ENCODE measurements at places on chromosomes 7 and 10.

DNA sequence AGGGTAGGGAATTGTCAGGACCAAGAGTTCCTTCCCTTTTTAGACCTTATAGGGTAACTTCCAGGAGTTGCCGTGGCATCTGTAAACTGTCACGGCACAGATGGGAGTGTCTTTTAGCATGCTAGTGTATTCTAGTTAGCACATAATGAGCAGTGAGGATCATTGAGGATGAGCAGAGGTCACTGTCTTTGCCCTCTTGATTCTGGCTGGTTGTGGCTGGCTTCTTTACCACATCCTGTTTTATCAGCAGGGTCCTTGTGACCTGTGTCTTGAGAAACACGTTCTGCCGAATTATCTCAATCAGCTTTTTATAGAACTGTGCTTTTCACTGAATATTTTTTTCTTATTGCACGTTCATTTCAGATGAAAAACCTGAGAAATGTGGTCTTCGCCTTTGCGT, 41.5 kb downstream of the MINPP1 start:
- DNase-seq = no peak

DNA sequence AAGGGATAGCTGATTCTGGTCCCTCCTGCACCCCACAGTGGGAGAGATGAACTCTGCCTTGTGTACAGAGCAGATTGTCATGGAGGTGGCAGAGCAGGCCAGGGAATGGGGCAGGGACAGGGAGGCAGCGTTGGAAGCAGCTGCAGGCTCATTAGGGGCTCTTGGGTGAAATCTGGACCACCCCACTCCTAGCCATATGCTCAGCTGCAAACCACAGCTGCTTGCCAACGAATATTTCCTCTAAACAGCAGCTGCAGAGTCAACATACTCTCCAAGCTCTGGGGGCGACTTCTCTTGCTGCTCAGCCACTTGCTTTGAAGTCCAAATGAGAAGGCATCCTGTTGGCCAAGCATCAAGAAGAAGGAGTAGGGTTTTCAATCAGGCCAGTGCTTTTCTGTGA, 302.3 kb upstream of the AUTS2 start:
- peak; percentile 93 for DNase-seq

- peak; percentile 84 for DNase-seq
Observed at GRCh38 chr7:11341285-11341944, 367.7 kb downstream of the PHF14 start.

DNA sequence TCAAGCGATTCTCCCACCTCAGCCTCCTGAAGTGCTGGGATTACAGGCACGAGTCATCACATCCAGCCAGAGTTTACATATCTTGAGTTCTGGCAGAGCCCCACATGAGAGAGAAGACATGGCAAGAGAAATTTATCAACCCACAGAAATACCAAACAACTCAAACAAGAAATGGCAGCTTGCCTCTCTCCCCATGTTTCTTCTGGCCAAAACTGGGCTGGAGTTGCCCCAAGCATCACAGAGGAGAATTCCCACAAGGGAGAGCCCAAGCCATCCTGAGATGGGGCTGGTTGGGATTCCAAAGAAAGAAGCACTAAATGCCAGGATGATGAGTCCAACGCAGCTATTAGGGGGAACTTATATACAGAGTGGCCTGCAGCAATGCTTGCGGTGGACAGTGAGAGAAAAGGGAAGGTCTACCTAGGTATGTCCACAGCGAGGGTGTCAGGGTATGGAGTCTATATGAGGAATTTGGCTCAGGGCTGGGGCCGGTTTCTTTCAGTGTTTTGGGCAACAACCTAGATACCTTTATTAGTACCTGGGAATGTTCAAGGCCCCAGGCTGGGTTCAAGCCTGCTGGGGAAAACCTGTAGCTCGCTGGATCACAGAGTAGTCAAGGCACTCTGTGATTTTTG, 14.5 kb upstream of the PAX4 start:
- no peak for DNase-seq

- DNase-seq = no peak
Observed at GRCh38 chr7:15567652-15568051, 5.8 kb upstream of the AGMO start.

DNA sequence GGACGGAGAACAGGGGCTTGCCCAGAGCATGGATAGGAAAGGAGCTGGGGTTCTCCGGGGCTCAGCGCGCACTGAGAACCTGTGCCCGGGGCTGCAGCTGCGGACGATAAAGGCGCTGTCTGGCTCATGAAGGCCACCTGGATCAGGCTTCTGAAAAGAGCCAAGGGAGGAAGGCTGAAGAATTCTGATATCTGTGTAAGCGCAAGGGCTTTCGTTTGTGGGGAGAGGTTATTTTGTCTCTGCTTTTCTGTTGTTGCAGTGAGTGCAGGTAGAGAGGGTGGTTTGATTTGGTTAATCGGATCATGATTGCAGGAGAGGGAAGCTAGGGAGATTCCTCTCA, 250.5 kb downstream of the NSUN6 start:
- peak; percentile 5 for DNase-seq

- peak; percentile 51 for DNase-seq
Observed at GRCh38 chr7:5077740-5078139, 32.1 kb downstream of the RBAK start.

DNA sequence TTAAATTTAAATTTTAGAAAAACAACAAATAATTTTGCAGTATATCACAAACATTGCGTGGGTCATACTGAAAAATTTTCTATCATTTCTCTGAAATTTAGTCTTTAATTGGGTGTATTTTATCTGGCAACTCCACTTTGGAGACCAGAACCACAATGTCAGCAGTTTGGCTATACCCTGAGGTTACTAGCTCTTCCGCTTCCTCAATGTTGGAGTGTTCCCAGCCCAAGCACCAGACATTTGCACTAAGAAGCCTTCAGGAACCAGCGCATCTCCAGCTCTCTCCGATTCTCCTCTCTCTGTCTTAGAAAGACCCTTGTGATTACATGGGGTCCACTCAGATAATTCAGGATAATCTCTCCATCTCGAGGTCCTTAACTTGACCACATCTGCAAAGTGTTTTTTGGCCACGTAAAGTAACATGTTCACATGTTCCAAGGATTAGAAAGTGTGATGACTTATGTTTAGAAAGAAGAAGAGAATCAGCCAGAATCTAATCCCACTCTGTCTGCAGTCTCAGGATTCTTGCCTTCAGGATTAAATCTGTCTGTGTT, 43.1 kb upstream of the ADRB1 start:
- no peak for DNase-seq

DNA sequence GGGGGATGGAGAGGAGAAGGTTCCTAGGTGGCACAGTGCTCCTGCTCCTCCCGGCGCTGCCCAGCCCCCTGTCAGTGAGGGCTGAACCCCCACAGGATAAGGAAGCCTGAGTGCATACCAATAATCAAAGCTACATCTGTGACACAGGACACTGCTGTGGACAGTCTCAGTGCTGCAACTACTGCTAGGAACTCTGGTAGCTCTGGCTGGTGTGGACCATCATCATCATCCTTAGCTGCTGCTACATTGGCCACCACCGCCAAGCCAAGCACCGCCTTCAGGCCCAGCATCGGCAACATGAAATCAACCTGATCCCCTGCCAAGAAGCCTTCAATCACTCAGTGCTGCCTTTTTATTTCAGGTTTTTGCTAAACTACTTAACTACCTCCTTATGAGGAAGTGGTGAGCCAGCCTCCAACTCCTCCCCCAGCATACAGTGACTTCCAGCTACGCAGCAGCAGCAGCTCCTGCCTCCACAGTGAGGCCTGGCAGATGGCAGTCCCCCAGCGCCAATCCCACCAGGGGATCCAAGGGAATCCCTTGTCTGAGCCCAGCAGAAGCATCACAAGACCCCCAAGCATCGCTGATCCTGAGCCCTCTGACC, 32.1 kb upstream of the SLC26A4 start:
- no peak for DNase-seq

DNA sequence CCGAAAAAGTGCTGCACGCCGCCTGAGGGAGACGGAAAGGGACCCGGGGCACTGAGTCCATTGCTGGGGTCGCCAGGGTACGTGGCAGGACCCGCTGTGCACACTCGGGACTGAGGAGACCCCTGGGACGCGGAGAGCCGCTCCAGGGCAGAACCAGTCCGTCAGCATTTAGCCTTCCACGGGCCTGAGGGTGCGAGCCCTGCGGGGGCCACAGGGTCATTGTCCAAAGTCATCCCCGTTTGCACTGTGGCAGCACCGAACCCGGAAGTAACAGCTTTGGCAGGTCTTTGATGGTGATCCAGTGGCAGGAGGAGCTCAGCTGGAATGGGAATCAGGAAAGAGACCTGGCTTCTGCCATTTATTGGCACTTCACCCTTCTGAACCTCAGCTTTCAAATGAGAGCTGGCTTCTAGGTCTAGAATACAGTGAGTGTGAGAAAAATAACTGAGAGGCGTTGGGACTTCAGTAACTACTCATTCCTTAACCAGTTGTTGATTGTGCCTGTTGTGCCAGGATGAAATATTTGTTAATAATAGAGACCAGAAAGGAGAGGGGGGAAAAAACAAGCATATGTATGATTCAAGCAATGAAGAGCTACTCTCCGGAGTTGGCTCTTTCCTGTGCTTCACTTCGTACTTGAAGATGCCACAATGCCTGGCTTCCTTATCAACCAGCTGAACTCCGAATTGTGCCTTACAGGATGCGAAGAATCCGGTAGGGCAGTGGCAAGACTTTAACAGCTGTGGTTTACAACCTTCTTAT, 811 bp upstream of the ARHGAP12 start:
- peak; percentile 35 for DNase-seq

DNA sequence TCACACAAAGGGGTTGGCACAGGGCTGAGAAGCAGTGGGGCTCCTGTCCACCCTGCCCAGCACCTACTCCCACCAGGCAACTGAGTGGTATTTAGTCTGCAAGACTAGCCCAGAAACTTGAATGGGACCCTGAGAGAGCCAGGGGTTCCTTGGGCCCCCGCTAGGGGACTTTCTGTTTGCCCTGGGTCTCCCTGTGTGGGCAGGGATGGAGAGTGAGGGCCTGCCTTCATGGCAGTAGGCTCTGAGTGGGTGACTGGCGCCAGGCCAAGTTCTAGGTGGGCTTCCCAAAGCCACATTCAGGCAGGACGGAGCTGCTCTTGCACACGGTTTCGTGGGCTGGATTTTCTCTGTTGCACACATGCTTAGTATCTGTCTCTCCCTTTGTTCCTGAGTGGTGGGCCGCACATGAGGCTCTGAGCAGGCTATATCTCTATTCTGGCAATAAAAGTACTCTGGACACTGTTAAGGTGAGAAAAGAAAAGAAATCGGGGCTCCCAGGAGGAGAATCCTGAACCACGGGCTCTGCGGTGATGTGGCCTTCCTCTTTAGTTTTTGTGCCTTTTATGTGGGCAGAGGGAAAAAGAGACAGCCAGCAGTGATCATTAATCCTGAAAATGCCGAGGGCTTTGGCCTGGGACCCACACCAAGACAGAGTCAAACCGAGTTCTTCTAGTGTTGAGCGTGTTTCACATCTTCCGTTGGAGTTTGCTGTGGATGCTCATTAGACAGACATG, 26.9 kb downstream of the IL2RA start:
- DNase-seq = no peak

- no peak for DNase-seq
Observed at GRCh38 chr10:114772496-114773196, 48.9 kb upstream of the FHIP2A start.

DNA sequence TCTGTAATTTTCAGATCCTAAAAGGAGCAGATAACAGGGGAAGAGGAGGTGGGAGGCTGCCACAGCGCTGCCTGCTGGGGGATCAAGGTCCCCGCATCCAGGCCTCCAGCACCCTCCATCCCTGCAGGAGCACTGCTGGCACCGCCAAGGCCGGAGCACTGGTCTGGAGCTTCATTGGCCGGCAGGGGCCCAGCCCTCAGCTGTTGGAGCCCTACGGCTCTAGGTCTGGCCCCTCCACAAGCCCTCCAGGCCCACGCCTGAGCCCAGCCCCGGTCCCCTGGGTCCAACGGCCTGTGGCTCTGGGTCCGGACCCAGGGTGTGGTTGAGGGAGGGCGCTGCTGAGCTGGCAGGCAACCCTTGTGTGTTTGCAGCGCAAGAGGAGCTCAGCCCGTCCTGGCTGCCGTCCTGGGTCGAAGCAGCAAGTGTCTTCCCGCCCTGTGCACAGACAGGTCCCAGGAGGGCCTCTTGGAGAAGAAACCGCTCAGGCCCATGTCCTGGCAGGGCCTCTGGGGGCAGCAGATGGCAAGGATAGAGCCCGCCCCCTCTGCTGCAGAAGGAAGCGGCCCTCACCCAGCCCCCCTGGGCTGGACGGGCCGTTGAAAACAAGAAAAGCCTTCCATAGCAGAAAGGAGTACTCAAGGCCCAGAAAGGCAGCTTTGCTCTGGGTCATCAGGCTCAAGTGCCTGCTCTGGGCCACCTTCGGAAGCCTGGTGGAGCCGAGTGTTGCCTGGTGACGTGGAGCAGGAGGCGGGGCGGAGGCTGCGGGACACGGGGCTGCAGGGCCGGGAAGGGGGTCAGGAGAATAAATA, 54.3 kb upstream of the TNRC18 start:
- peak; percentile 83 for DNase-seq

DNA sequence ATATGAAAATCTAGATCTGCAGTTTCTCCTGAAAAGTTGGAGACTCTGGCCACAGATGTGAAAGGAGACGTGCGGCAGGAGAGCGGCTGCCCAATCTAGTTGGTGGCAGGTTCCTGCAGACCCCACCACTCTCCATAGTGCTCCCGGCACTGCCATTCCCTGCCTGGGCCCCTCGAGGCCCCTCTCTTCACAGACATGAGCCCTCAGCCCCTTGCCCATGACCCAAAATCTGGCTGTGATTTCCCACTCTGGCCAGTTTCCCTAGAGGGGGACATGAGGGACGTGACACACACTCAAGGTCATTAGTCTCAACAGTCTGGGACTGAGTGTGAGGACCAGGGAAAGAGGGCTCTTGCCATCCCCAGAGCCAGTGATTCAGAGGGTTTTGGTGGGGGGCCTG, 138.7 kb downstream of the PTPN20 start:
- no peak for DNase-seq

DNA sequence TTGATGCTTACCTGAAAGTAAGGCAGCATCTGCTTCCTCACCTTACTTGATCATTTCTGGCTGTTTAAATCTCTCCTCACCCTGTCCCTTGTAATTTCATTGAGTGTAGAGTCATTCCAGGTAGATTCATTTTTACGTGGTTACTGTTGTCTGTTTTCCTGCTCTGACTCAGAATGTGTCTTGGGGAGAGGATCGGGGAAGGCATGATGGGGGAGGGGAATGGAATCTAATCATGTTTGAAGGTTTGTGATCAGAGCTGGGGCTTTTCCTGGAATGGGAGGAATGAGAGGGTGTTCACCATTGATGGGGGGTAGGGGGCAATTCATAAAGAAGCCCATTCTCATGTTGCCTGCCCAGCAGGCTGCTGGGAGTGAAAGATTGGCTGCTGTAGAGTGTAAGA, 18.7 kb downstream of the SEC24C start:
- no peak for DNase-seq

- no peak for DNase-seq
Observed at GRCh38 chr10:29319205-29319781, 30.4 kb downstream of the LYZL1 start.

GRCh38 chr10:128036011-128036615, 90.1 kb downstream of the MKI67 start:
- DNase-seq = no peak

GRCh38 chr10:130844310-130844709, 467.2 kb downstream of the TCERG1L start:
- no peak for DNase-seq

DNA sequence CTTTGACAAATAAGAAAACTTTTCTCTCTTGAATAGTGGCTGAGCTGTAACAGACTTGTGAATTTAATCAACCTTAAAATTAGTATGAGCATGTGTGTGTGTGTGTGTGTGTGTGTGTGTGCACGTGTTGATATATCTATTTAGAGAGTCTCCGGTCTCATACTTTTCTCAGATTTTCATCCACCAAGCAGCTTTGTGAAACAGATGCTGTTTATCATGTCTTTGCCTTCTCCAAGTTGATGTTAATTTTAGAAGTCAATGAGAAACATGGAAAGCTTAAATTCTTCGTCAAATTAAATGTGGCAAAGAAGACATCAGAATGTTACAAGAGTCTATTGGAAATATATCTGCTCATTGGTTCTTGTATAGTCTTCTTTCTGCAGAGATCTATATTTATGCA, 839.2 kb upstream of the CELF2 start:
- no peak for DNase-seq

Measured in NCI-H1694 (cell line).